ENCODE measurements at places on chromosomes 16 and 17.

DNA sequence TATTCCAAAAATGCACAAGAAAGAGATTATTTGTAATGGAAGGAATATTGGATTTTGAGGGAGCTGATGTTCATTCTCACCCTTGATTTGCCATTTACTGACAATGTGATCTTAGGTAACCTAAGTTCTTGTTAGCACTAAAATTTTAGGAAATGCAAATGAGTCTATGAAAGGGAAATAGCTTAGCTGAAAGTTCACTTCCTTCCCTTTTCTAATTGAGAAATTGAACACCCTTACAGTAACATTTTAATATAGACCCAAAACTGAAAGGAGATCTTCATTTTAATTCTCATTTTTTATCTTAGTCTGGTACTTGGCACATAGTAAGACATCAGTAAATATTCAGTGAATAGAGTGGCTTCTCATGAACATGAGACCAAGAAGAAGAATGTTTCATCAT lies 10.9 kb upstream of the WSB1 start:
- DNase-seq = no peak

DNA sequence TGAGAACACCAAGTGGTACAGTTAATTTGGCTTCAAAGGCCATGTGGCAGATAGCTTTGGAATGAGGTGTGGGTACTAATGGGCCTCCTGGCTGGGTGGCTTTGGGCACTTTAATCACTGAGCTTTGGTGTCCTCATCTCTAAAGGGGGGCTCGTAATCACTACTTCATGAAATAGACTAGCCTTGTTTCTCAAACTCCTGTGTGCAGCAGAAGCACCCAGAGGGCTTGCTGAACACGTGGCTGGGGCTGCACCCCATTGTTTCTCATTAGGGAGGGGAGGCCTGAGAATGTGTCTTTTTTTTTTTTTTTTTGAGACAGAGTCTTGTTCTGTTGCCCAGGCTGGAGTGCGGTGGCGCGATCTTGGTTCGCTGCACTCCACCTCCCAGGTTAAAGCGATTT lies 5.8 kb downstream of the EPN2 start:
- DNase-seq = no peak

DNA sequence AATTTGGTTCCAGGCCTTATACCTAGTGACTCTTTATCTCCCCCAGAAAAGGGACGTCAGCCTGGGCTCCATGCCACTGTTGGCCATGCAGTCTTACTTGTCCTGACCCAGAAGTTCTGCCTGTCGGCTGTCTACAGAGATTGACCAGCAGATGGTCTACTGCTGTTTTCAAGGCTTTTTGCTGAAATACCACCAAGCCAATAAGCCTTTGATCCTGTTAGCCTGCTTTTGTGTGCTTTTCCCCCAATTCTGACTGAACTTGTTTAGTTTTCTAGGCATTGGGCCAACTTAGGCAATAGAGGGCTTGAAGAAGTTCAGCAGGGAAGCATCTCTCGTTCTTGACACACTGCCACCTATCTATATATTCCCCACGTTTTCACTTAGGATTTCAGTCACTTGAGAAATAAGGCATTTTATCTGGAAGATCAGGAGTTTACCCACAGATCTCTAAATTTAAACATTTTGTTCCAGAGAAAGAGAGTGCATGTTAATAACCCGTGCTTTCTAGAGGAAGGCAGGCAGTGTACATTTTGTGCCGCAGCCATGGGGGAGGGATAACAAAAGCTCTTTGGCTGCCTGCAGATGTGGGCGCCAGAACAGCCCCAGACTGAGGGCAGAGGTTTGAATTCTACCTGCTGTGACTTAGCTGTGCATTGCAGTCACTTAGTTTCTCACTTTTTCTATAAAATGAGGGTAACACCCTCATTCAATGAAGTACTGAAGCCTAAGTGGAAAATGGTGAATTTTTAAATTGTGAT lies 12.3 kb upstream of the CARMIL2 start:
- no peak for DNase-seq

- DNase-seq = no peak
Measured at GRCh38 chr17:56896217-56896967, 17.5 kb downstream of the TRIM25 start.

DNA sequence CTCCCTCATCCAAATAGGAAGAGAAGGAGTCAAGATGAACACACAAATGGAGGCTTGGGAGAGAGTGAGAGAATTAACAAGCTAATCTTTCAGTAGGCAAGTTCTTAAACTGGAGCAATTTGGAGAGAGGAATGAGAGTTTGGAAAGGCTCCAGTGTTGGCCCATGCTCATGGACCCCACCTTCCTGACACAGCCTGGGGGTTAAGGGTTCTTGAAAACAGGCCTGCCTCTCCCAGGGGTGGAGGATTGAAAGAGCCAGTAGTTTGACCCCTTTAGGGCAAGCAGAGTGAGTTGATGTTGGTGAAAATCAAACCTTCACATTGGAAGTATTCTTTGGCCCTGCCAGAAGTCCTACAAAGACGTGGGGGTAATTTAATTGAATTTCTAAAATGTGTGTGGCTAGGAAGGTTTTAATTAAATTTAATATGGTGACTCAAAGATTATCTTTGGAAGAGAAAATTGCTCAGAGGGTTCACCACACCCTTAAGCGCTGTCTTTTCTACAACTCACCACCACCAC lies 5.8 kb downstream of the HOXB3 start:
- DNase-seq = no peak

DNA sequence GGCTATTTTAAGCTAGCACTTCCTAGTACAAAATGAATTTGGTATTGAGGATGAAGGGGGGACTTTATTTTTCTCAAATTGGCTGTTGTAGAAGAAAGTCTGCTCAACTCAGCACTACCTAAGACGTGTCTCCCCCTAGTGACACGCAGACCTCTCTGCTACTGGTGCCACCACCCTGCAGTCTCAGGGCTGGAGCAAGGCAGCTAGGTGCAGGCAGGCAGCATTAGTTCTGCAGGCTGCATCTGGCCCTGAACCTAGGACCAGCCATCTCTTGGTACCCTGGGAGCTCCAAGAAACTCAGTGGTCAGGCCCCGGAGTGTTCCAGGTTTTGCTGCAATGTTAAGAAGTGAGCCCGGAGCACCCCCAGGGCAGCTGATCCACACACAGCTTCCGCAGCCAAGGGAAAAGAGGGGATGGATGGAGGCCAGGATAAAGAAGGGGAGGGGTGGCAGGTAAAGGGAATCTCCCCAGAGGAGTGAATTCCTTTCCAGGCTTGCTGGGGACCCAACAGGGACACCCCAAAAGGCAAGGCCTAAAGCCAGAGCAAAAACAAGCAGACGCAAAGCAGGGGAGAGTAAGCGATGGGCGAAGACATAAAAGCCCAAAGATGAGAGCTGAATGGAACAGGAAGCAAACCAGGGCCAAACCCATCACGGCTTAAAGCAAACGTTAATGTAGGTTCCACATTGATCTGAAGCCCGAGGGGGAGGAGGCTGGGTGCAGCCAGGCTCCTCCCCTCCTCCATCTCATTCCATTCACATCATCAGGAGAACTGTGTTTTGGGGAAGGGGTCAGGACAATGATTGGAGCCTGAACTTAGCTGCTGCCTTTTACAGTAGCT lies 200.5 kb downstream of the ZFHX3 start:
- DNase-seq = peak; percentile 54

- DNase-seq = peak; percentile 62
Measured at GRCh38 chr16:87657621-87658192, 55.4 kb downstream of the JPH3 start.

- DNase-seq = peak; percentile 68
Measured at GRCh38 chr16:9151597-9151996, 60.2 kb downstream of the HAPSTR1 start.

DNA sequence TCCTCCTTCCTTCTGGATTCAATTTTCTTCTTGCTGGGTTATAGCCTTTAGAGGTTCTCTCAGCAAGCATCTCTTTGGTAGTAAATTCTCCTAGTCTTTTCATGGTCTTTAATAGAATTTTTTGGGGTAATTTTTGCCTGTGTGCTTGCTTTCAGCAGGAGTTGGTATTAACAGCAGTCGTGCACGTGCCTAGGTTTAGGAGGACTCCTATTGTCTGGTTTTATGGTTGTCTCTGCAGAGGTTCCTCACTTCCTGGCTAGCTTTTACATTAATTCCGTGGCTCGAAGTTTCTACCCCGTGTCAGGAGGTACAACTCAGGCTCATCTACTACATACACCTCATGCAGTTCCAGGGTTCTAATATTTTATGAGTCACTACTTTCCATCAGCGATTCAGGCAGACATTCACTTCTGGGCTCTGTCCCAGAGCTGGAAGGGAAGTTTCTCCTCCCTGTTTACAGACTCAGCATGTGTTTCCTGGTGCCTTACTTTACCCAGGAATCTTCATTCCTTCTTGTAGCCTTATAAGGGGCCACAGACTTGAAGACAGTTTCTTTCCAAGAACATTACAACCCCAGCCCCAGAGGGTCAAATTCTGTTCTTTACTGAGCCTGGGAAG lies 643.6 kb downstream of the HS3ST4 start:
- DNase-seq = no peak

DNA sequence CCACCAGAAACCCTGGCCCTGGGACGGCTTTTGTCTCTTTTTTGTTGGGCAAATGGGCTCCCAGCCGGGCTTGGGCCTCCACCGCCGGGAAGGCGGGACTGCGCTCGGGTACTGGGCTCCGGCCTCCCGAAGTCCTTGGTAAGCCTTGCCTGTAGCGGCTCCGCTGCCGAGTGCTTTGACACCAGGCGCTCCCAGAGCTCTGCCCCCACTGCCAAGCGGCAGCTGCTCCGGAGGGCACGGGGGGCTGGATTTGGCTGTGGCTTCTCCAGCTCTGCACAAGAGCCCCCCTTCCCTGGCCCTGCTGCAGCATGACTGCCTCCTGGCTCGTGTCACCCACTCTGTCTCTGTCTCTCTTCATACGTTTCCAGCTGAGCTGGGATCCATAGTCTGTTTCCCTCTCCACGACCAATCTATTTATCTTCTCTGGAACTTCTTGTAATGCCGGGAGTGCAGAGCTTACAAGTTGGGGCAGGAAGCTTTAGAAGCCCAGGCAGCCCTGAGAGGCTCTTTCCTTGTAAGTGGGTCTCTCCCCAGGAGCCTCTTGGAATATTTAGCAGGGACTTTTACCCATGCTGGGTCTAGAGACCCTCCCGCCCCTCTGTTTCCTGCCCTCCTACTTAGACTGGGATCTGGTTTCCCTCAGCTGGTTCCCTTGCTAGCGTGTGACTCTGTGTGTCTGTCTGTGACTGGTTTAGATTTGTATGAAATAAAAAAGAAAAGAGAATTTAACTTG lies 246.9 kb upstream of the GSE1 start:
- no peak for DNase-seq

- peak; percentile 68 for DNase-seq
Measured at GRCh38 chr16:81279392-81279791, 35.4 kb upstream of the GAN start.

DNA sequence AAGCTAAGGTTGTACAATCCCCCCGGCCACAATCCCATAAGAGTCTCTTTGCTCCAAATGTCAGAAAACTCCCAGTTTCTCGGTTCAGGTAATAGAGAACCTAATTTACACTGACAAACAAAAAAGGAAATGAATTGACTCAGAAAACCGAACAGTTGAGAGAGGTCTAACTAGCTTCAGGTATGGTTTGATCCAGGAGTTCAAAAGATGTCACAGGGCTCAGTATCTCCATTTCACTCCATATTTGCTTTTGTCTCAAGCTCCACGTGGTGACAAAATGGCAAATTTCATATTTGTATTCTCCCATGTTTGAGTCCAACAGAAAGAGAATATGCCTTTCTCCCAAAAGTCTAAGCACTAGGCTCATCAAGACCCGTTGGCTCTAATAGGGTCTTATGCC lies 117.4 kb downstream of the AXIN2 start:
- no peak for DNase-seq

- DNase-seq = peak; percentile 29
Measured at GRCh38 chr16:48408688-48409087, 23.5 kb upstream of the SIAH1 start.

DNA sequence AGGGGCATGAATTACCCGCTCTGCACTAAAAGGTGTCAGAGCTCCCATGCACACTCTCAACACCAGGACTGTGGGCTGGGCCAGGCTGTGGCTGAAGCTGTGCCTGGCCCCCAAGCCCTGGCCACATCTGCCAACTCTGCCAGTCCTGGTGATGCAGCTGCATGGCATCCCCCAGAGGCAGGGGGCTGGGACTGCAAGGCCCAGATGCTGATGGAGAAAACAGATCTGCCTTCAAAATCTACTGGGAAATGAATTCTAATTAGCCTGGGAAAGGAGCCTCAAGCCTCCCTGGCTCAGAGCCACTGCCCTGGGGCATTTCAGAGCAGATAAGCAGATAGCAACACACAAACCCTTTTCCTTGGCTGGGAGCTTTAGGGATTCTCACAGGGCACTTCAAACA lies 3.4 kb downstream of the CHST6 start:
- peak; percentile 44 for DNase-seq

GRCh38 chr16:71896764-71897368 lies 1.5 kb downstream of the IST1 start:
- no peak for DNase-seq

- DNase-seq = no peak
Measured at GRCh38 chr16:52265446-52265861, 281.5 kb downstream of the TOX3 start.

- DNase-seq = no peak
Measured at GRCh38 chr16:87706278-87707000, 59.3 kb downstream of the KLHDC4 start.

DNA sequence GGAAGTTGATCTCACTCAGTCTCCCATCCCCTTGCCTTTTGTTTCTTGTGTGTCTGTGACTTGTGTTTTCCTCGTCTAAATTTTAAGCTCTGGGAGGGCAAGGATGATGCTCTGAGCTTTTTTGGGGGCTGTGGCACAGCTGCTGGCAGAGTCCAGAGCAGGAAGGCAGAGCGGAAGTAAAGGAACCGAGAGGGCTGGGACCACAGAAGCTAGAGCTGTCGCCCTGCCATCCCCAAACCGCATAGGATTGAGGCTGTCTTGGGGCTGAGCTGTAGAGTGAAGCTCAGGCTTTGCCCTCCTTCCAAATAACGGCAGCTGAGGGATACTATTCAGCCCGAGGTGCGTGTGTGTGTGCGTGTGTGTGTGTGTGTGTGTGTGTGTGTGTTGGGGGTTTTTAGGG lies 3.8 kb upstream of the DNAH2 start:
- no peak for DNase-seq

DNA sequence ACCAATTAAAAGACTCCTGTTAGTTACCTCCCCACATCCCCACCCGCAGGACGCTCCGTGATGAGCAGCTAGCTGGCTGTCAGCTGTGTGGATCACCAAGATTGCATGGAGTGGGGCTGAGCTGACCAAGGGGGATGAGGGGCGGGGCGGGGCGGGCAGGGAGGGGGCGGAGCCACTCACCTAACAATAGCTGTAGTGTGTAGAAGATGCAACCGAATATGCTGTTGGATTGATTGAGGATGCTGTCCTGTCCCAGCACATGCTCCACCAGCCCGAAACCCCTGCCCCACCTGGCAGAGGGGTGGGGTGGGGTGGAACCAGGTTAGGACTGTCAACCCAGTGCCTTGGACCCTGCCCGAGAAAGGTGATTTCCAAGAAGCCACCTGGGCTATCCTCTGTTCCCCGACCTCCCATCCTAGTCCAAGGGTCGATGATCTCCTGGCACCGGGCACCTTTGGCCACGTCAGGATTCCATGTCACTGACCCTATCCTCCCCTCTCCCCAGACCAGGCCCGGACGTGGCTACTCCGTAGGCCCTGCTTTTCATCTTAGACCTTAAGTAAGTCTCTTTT lies 1.4 kb downstream of the VKORC1 start:
- DNase-seq = peak; percentile 64

GRCh38 chr17:4591529-4591928 lies 7.2 kb downstream of the SMTNL2 start:
- DNase-seq = peak; percentile 39
